Activated naive CD8-positive, alpha-beta T cell treated with anti-CD3 and anti-CD28 coated beads, Interleukin-2, amount 10 ng/mL, durations not matched to agents 7 days and 5 days (primary cell): ENCODE measurements at places on chromosomes 4 and X.

DNA sequence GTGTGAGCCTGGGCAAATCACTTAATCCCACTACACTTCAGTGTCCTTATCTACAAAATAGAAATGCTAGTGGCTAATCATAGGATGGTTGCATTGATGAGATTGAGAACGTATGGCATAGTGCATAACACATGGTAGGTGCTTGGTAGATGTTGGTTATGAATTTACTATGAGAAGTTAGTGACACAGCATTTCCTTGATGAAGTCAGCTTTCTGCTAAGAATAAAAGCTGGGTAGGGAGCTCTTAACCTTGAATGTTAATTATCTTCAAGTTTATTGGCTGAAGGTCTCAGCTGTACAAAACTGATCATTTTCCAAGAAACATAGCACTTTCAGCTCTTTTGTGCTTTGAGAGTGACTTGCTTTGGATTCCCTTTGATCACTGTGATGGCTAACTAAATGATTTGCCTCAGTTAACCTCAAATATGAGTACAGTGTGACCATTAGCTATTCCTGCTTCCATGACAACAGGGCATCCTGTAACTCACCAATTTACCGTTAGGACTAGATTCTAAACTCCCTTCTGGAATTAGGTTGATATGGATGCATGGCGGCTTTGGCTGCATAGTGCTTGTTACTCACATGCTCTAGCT is 17.8 kb downstream of the PDK3 start:
- no peak for DNase-seq

- no peak for DNase-seq
Measured at GRCh38 chr4:24063731-24064130, 173.9 kb upstream of the PPARGC1A start.

DNA sequence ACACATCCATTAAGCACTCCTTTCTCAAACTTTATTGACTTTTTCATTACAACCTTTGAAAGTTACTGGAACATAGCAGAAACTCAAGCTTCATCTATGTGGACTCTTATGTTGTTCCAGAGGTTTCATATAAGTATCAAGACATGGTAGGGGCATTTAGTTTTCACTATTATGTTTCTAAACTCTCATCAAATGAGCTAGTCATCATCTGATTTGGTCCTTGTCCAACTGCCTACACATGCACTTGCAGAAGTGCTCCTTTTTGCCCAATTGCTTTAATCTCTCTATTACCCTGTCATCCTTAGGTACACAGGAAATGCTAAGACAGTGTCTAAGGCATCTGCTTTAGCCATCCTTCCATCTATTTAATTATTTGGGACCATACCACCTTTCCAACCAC is 42.2 kb upstream of the EPGN start:
- no peak for DNase-seq

GRCh38 chr4:176708771-176709311 is 83.9 kb downstream of the VEGFC start:
- no peak for DNase-seq

DNA sequence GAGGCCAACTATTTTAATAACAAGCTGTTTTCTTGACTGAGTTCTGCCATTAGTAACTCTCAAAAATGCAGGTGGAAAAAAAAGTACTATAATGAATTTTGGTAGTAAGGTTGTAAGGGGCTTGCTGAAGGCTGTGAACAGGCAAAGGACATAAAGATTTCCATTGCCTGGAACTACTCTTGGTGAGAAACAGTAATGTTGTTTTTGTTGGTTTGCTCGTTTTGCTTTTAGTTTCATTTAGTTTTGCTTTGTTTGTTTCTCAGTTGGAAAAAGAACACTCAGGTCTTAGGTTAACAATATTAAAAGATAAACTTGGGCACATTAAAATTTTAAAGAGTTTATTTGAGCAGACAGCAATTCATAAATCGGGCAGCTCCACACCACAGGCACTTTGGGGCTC is 824.5 kb upstream of the HTR2C start:
- DNase-seq, result no peak
